ENCODE measurements at places on chromosomes 4 and X.
A peak's percentile ranks its signal among the peaks of the same experiment; 100 is the strongest.

- H3K27me3 ChIP-seq, result no peaks in the 10 kb centered on the region
- no peak for ATAC-seq
- H3K4me3 ChIP-seq, result peak overlapping the region; percentile 93
- no peaks in the 10 kb centered on the region for H3K36me3 ChIP-seq
Observed at GRCh38 chrX:80808881-80809411, 731 bp downstream of the BRWD3 start.

GRCh38 chr4:84699001-84699671 lies 116.2 kb downstream of the CDS1 start:
- H3K4me1 ChIP-seq, result no peaks in the 10 kb centered on the region
- H3K4me3 ChIP-seq, result no peak overlapping the region
- H3K27me3 ChIP-seq, result no peaks in the 10 kb centered on the region
- no peak for ATAC-seq

DNA sequence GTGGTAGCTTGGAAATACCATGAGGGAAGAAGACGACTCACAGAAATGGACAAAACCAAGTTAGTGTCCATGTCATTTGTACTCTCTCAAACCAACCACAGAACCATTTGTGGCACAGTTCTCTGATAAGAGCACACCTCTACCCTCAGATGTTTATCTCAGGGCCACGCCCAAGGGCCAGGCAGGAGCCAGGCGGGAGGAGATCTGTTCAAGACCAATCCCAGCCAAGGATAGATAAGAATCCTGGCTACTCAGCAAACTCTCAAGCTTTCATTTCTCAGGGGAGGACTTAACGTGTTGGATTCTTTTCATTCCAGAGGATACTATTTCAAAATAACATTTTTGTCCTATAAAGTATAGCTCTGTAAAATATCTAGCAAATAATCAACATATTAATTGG lies 95.0 kb downstream of the NYX start:
- H3K27me3 ChIP-seq, result no peaks in the 10 kb centered on the region
- H3K4me3 ChIP-seq, result no peak overlapping the region
- H3K4me1 ChIP-seq, result no peaks in the 10 kb centered on the region
- H3K36me3 ChIP-seq, result peaks cover 11% of the 10 kb centered on the region
- no peak overlapping the region for H3K27ac ChIP-seq
- ATAC-seq, result no peak

- H3K27me3 ChIP-seq, result no peaks in the 10 kb centered on the region
- H3K4me1 ChIP-seq, result no peaks in the 10 kb centered on the region
- H3K36me3 ChIP-seq, result no peaks in the 10 kb centered on the region
Observed at GRCh38 chrX:44071070-44071645, 98.0 kb upstream of the NDP start.

GRCh38 chrX:109441266-109441665 lies 40.6 kb downstream of the GUCY2F start:
- H3K27ac ChIP-seq, result no peak overlapping the region
- H3K27me3 ChIP-seq, result no peaks in the 10 kb centered on the region
- no peaks in the 10 kb centered on the region for H3K36me3 ChIP-seq
- H3K4me1 ChIP-seq, result no peaks in the 10 kb centered on the region

DNA sequence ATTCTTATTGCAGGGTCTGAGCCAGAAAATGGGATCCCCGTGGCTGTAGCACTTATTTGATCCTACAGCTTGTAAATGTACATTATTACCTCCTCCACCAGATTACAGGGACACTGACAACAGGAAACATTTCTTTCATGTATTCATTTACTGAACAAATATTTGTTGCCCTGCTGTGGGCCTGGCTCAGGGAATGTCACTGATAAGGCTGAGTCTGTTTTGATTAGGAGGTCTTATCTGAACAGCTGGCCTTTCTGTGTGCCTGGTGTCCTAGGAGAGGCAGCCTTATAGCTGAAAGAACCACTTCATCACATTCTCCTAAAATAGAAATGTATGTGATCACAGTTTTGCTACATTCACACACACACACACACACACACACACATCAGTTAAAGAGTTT lies 45.5 kb upstream of the PROM1 start:
- peaks cover 10% of the 10 kb centered on the region for H3K27me3 ChIP-seq
- H3K4me1 ChIP-seq, result no peaks in the 10 kb centered on the region
- H3K36me3 ChIP-seq, result no peaks in the 10 kb centered on the region
- ATAC-seq, result no peak
- H3K27ac ChIP-seq, result no peak overlapping the region

GRCh38 chr4:31667686-31668085 lies 947.5 kb downstream of the PCDH7 start:
- ATAC-seq, result no peak
- no peak overlapping the region for H3K4me3 ChIP-seq
- no peaks in the 10 kb centered on the region for H3K27me3 ChIP-seq
- no peaks in the 10 kb centered on the region for H3K36me3 ChIP-seq

- no peaks in the 10 kb centered on the region for H3K4me1 ChIP-seq
- no peaks in the 10 kb centered on the region for H3K36me3 ChIP-seq
- no peak for ATAC-seq
- no peak overlapping the region for H3K4me3 ChIP-seq
Observed at GRCh38 chr4:63553123-63553522, 856.1 kb downstream of the TECRL start.

DNA sequence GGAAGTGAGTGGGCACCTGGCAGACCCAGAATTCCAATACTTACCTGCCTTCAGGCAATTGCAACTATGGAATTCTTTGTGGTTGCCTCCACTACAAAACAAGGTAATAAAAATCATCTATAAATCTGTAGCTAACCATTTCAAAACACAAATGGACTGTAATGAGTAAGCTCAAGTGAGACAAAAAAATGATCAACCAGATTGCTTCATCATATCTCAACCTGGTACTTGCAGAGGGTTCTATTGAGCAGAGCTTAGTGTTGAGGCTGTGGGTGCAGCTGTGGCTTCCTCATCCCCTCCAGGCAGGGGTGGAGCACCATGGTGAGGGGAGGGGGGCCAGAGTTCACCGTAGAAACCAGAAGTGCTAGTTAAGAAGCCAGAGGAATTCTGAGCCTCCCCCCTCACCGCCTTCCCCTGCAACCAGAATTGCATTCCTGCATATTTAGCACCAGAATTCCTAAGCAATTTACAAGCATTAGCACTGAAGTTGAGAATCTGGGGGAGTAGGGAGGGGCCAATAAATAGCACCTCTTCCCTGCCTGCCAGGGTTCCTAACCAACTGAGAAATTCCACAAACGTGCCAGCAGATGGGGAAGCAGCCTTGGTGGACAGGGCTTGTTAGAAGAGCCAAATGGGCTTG lies 11.5 kb downstream of the CTAG1A start:
- no peak for ATAC-seq
- H3K27ac ChIP-seq, result no peak overlapping the region
- no peaks in the 10 kb centered on the region for H3K4me1 ChIP-seq
- H3K4me3 ChIP-seq, result no peak overlapping the region
- H3K27me3 ChIP-seq, result peaks cover 54% of the 10 kb centered on the region

- no peaks in the 10 kb centered on the region for H3K27me3 ChIP-seq
- H3K4me1 ChIP-seq, result peaks cover 6% of the 10 kb centered on the region
- ATAC-seq, result peak; percentile 87
- peak overlapping the region; percentile 15 for H3K27ac ChIP-seq
- no peaks in the 10 kb centered on the region for H3K36me3 ChIP-seq
- H3K4me3 ChIP-seq, result no peak overlapping the region
Observed at GRCh38 chr4:138775890-138776289, 239.7 kb upstream of the NOCT start.

DNA sequence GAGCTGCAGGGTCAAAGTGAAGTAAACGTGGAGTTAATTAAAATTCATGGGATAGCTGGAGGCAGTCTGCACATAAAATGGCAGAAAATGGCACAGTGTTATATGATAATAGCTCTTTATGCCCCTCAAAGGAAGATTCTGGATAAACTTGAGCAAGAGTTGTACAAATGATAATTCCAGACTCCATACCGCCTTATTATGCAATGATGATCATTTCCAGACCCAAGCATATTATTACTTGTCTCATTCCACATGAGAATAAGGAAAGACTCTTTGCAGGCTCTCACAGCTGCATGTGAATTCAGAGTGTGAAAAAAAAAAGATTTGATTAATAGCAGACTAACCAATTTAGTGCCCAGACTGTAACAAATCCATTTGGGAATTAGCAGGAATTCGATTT lies 105.4 kb downstream of the STK32B start:
- H3K27ac ChIP-seq, result no peak overlapping the region
- no peaks in the 10 kb centered on the region for H3K4me1 ChIP-seq
- H3K4me3 ChIP-seq, result no peak overlapping the region
- no peaks in the 10 kb centered on the region for H3K36me3 ChIP-seq
- H3K27me3 ChIP-seq, result peaks cover 14% of the 10 kb centered on the region

DNA sequence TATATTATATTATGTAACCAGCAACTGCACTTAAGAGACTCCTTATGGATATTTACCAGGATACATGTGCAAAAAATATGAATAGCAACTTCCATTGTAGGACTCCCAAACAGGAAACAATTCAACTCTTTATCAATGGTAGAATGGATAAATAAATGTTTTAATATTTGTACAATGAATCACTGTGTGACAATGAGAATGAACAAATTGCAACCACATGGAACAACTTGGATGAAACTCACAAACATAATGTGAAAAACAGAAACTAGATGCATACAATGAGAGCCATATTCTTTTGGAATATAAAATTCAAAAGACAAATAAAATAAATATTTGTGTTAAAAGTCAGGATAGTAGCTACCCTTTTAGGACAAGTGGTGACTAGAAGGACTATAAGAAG lies 1015.7 kb downstream of the TECRL start:
- ATAC-seq, result no peak
- H3K4me1 ChIP-seq, result no peaks in the 10 kb centered on the region
- H3K4me3 ChIP-seq, result no peak overlapping the region
- H3K27ac ChIP-seq, result no peak overlapping the region
- no peaks in the 10 kb centered on the region for H3K27me3 ChIP-seq

- H3K4me3 ChIP-seq, result no peak overlapping the region
- no peak overlapping the region for H3K27ac ChIP-seq
- H3K4me1 ChIP-seq, result no peaks in the 10 kb centered on the region
- ATAC-seq, result no peak
Observed at GRCh38 chrX:131801066-131801465, 222.0 kb upstream of the STK26 start.

DNA sequence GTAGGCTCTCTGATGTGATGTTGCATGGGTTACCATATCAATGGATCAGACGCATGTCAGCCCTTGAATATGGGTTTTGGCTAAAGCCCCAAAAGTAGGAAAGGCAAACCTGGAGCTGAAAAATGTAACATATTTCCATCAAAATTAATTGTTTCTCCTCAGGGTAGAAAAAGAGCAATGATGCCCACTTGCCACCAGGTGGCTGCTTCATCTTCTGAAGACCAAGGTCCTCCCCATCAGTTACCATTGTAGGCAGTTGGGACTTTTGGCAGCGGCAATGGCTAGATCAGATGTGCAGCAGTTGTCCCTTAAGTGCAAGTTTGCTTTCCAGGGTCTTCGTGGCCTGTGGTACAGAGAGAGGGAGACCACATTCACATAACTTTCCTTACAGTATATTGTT lies 118.2 kb downstream of the NAF1 start:
- no peaks in the 10 kb centered on the region for H3K36me3 ChIP-seq
- no peak overlapping the region for H3K4me3 ChIP-seq
- H3K4me1 ChIP-seq, result no peaks in the 10 kb centered on the region
- H3K27me3 ChIP-seq, result peaks cover 14% of the 10 kb centered on the region

DNA sequence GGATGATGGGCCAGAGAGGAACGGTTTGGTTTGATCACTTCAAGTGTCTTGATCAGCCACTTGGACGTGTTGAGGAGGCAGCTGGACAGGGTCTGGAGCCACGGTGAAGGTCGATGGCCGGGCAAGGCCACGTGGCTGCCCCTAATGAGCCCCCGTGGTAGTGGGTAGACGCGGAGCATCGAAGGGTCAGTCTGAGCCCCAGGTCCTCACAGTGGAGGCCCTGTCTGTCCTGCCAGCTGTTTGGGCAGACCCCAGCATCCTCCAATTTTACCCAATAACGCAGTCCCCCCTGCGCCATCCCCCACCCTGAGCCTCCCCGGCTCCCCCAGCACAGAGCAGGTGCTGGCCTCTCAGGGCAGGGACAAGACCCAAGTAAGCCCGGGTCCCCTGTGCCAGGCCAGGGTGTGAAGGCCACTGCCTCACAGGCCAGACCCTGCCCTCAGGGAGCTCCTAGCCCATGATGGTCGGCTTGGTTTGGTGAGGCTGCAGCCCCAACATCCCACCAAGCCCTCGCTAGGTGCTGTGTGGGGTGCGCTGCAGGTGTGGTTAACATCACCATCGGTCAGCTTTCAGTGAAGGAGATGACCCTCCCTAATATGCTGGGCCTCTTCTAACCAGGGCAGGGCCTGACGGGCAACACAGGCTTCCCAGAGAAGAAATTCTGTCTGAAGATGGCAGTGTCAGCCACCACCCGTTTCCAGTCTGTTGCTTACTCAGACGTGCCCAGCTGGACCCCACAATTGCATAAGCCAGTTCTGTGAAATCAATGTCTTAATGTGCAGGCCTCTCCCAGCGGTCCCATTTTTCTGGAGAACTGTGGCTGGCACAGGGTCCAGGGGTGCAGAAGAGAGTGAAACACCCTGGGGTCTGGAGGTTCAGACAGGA lies 40.5 kb upstream of the NKX1-1 start:
- no peak overlapping the region for H3K27ac ChIP-seq
- H3K4me3 ChIP-seq, result no peak overlapping the region
- no peaks in the 10 kb centered on the region for H3K36me3 ChIP-seq
- peaks cover 41% of the 10 kb centered on the region for H3K27me3 ChIP-seq
- no peaks in the 10 kb centered on the region for H3K4me1 ChIP-seq

DNA sequence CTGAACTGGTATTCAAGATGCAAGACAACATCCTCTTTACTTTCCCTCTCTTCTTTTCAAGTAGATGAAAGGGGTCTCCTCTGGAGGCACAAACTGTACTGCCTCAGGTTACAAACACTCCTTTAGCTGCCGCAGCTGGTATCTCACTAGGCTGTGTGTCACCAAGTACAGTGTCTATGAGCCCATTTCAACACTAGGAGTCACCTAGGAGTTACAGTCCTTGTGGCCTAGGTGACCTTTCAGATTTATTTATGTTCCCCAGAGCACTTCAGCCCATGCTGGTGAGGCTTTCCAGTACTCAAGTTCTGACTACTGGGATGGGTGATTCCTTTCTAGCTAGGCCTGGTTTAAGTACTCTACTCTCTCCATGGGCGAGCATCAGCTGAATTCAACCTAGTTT lies 32.4 kb upstream of the TMLHE start:
- peaks cover 6% of the 10 kb centered on the region for H3K4me1 ChIP-seq
- H3K27ac ChIP-seq, result no peak overlapping the region
- no peak overlapping the region for H3K4me3 ChIP-seq
- peaks cover 19% of the 10 kb centered on the region for H3K27me3 ChIP-seq

GRCh38 chr4:59770601-59771264 lies 1429.4 kb upstream of the ADGRL3 start:
- no peaks in the 10 kb centered on the region for H3K27me3 ChIP-seq
- no peak overlapping the region for H3K27ac ChIP-seq
- H3K36me3 ChIP-seq, result no peaks in the 10 kb centered on the region
- no peak overlapping the region for H3K4me3 ChIP-seq

DNA sequence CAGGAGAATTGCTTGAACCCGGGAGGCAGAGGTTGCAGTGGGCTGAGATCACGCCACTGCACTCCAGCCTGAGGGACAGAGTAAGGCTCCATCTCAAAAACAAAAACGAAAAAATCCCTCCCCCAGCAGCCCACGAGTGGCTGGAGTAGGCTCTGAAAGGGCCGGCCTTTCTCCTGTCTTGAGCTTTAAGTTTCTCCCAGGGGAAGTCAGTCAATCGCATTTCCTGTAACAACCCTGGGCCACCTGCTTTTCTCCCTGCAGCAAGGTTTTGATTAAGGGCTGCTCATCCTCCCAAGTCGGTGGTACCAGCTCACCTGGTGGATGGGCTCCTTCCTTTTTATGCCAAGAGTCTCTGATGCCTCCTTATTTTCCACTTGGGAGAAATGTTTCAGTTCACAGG lies 2.0 kb upstream of the NYX start:
- no peaks in the 10 kb centered on the region for H3K27me3 ChIP-seq
- no peak for ATAC-seq
- no peak overlapping the region for H3K4me3 ChIP-seq
- H3K36me3 ChIP-seq, result no peaks in the 10 kb centered on the region
- H3K4me1 ChIP-seq, result peaks cover 41% of the 10 kb centered on the region

GRCh38 chrX:129965166-129965565 lies 17.3 kb upstream of the BCORL1 start:
- H3K4me3 ChIP-seq, result no peak overlapping the region
- no peak for ATAC-seq

All from stimulated activated memory B cell treated with anti-CD40 and anti-IgM and Interleukin-4, amounts not matched to agents 10 μg/mL and 1 μg/mL and 100 μg/mL, for 72 hours (primary cell).